Left ventricle myocardium inferior (tissue), 1 donor: ENCODE measurements at places on chromosomes 6 and 20.

GRCh38 chr6:89269252-89269651, 45.8 kb downstream of the GABRR2 start:
- DNase-seq: no peak

- no peak for DNase-seq
These were observed 13.3 kb downstream of the GRM4 start for GRCh38 chr6:34132486-34133185.

DNA sequence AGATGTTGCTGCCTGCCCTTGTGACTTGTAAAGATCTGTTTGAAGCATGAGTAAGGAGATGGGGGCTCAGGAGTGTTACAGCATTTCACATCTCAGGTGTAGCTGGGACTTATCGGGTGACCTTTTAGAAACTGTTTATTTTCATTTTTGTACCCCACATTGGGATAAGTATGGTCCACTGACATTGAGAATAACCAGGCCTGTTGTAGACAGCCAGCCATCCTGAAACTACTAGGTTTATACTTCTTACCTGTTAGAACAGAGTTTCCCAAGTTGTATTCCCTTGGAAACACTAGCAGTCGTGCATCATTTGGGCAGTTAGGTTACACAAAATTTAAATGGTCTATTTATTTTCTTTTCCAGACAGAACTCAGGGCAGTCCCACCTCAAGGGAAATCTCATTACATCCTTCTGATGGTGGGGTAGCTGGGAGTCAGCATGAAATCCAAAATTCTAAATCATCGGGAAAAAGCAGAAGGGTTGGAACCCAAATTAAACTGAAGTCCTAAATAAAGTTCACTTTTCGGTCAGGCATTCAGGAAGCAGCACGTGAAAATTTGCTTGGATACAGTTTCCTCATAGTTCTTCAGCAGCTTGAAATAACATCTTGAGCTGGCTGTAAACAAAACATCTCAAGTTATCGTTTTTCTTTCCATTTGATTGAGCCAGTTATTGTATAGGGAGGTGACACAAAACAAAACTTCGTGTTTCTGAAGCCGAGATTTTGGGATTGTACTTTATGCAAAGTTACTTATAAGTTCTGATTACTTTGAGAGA, 30.5 kb downstream of the FOXO3 start:
- DNase-seq: no peak

GRCh38 chr20:51668947-51669346, 99.2 kb downstream of the ATP9A start:
- DNase-seq: no peak

- no peak for DNase-seq
These were observed 11.7 kb downstream of the SLC35A1 start for GRCh38 chr6:87484491-87484890.

GRCh38 chr6:103002282-103002681, 1608.8 kb downstream of the GRIK2 start:
- DNase-seq: no peak

- DNase-seq: no peak
These were observed 826 bp downstream of the RIMS4 start for GRCh38 chr20:44809380-44810060.

DNA sequence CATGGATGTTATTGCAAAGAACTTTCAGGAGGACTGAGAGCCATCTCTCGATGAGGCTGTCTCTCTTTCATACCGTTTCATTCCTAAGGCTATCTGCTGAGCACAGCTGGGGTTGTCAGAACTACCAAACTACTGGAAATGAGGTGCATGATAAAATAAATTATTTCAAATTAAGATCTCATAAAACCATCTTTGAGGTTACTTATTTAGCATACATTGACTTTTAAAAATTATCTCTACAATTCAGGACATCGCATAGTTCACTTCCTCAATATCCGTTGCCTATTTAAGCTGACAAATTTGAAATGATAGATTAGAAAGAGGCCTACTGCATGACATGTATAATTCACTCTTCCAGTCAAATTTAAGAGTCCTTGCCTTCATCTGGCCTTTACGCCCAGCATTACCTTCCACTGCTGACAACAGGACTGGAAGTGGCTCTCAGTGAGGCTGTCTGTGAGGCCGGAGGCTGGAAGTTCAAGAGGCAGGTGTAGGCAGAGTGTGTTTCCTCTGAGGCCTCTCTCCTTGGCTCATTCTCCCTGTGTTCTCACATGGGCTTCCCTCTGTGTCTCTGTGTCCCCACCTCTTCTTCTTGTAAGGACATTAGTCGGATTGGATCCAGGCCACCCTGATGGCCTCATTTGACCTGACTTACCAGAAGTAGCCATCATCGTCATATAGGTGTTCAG, 12.8 kb upstream of the DUSP22 start:
- no peak for DNase-seq

- no peak for DNase-seq
These were observed 146.9 kb upstream of the VGLL2 start for GRCh38 chr6:117118490-117118889.

GRCh38 chr20:13755809-13756208, 28.9 kb downstream of the ESF1 start:
- DNase-seq: no peak

DNA sequence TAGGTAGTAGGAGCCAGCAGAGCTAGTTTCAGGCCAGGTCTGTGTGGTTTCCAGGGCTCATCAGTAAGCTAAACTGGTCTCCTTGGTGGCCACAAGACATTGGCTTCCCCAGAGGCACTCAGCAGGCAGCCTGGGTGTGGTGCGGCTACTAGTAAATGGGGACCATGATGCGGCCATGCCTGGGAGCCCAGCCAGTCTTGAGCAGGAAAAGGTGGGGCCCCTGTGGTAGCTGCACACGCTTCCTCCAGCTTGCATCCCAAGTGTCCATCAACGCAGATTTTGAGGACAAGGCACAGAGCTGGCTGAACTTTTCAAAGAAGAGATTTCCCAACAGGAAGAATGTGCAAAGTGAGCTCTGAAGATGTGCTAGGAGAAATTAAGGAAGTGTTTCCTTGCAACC, 107.4 kb upstream of the NAA20 start:
- peak; percentile 84 for DNase-seq

DNA sequence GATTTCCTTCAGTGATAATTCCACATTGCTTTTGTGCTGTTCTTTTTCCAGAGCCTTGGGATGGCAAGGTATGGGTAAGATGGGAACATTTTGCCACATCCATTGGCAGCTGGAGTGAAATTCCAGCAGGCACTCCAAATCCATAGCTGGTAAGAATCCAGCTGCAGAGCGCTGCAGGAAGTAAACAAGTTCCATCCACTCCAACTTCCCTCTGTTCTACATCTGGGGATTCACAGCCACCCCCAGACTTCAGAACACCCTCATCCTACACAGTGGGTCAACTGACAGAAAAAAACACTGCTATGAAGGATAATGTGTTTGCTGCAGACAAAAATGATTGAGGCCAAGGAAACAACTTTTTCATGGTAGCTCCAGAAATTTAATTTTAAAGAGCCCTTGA, 747.8 kb downstream of the MAFB start:
- no peak for DNase-seq

GRCh38 chr6:152636609-152637295, 410 bp downstream of the SYNE1 start:
- DNase-seq: peak; percentile 54

- DNase-seq: peak; percentile 14
These were observed 19.6 kb downstream of the NTSR1 start for GRCh38 chr20:62728028-62728780.

DNA sequence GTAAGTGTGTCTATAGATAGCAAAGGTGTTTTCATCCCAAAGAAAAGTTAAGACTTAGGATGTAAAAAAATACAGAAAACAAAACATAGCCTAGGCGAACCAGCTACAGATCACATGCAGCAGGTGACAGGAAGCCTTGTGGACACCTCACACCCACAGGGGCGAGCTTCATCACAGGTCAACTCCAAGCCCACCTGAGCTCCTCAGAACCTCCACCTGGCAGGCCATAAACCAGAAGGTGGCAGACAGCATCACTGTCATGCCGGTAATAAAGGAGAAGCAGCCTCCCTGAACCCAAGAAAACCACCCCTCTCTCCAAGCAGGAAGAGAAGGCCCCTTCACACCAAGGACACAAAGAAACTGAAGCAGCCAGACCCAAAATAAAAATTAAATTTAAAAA, 1.0 kb downstream of the RALGAPA2 start:
- no peak for DNase-seq

DNA sequence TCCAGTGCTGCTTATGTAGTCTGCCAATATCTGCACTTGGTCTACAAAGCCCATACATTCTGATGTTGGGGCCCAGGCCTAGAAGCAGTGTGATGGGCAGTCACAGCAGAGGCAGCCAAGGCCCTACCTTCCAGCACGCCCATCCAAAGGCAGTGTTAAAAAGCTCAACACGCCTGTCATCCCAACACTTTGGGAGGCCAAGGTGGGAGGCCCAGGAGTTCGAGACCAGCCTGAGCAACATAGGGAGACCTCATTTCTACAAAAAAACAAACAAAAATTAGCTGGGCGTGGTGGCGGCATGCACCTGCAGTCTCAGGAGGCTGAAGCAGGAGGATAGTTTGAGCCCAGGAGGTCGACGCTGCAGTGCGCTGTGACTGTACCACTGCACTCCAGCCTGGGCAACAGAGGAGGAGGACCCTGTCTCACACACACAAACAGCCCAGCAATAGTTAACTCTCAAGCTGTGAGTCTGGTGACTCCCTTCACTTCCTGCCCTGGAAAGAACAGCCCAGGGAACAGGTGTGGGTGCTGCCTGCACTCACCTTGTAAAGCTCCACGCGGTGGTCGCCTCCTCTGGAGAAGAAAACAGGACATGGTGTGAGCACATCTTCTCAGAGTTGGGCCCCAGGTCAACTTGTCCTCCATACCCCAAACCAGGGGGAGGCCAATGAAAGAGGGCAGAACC, 68.8 kb downstream of the PYGB start:
- DNase-seq: no peak

DNA sequence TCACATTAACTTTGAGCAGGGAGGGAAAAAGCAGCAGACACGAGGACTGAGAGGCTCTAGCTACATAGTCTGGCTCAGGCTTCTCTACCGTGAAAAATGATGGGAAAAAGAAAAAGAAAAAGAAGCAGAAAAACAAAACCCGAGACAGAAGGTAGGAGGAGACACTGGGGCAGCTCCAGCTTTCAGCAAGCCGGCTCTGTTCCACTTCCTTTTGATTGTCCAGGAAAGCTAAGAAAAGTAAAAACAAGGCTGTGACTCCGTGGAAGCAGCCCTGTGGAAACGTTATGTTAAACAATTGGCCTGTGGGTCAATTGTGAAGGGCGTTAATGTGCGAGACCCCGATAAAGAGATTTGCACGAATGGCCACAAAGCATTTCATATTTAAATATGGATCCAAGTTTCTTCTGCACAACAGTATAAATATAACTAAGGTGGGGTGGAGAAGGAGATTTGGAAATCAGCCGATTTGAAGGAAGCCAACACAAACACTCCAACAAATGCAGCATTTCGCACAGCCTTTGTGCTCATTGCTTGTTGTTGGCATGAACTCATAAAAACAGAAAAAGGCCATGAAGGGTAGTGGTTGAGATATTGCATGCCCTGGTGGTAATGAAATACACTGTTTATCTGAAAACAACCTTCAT, 236.9 kb upstream of the JAG1 start:
- peak; percentile 16 for DNase-seq

DNA sequence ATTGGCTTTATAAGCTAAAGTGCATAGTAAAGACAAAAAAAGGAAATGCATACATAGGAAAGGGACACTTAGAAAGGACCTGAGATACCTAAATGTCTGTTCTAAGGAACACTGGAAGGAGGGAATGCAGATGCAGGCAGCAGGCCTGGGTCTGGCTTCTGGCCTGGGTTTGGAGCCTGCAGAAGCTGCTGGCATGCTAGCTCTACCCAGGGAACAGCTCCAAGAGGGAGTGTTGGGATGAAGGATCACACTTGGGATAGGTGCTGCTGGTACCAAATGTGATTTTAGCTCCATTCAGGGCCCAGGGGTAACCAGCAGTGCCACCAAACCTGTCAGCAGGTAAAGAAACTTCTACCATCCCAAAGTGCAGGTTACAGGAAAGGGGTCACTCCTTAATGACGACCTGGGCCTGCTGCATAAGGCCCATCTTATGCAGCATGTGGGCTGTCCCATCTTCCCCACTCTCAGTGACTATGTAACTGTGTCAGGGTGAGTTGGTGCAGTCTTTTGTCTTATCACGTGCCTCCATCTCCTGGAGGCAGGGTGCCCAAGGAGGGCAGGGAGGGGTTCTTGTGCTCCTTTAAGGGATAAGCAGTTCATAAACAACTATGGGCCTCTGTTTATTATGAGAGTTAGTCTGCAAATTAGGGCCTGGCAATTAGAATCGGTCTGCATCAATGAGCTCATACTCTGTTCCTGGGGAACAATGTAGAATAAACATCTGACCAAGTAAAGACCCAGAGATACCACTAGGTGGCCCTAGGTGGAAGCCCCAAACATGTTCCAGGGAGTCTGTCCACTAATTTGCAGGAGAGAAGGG, 26.9 kb downstream of the DDX27 start:
- DNase-seq: peak; percentile 23

DNA sequence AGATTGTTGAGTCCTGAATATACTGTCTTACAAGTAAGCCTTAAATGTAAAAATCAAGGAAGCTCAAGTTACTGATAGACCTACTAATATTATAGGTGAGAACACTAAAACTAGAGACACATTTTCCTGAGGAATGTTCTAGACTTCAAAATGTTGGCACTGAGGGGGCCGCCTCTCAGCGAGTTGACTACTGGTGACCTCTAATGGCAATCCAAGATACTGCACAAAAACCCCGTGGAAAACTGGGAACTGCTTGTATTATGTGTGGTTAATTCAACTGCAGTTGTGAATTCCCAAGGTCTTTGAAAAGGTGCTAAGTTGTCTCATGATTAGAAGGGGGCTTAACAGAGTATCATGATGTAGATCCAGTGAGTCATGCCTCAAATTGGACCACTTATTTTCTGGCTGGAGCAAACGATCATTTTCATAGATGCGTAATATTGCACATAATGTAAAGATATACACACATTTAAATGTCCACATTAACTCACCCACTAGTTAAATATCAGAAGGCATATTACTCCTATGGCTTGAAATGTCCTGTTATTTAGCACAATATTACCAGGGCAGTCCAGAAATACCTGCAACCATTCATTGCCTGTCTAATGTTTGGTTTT, 336.2 kb downstream of the FOXA2 start:
- no peak for DNase-seq

- DNase-seq: no peak
These were observed 2.9 kb downstream of the RXRB start for GRCh38 chr6:33197431-33198048.

GRCh38 chr6:37531026-37531425, 31.3 kb upstream of the CCDC167 start:
- DNase-seq: no peak
